Neural crest cell (in vitro differentiated cells): ENCODE measurements at places on chromosomes 4 and X. TPM values are rescaled to one million over a fixed set of nuclear protein-coding genes. Genes with fewer than 3 reads are reported as not detected.

DNA sequence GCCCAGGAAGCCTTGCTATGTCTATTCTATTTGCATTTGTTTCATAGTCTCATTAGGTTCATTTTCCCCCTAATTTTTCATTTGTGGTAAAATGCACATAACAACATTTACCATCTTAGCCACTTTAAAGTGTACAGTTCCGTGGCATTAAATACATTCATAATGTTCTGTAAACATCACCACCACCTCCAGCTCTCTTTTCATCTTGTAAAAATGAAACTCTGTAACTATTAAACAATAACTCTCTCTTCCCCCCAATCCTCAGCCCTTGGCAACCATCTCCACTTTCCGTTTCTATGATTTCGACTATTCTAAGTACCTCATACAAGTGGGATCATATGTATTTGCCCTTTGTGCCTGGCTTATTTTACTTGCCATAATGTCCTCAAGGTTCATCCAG, 19.9 kb downstream of the ARHGEF38 start:
- no peak overlapping the region for H3K27ac ChIP-seq
- H3K36me3 ChIP-seq: no peaks in the 10 kb centered on the region
- DNase-seq: no peak
- H3K27me3 ChIP-seq: peaks cover 30% of the 10 kb centered on the region
- no peak overlapping the region for H3K4me3 ChIP-seq

DNA sequence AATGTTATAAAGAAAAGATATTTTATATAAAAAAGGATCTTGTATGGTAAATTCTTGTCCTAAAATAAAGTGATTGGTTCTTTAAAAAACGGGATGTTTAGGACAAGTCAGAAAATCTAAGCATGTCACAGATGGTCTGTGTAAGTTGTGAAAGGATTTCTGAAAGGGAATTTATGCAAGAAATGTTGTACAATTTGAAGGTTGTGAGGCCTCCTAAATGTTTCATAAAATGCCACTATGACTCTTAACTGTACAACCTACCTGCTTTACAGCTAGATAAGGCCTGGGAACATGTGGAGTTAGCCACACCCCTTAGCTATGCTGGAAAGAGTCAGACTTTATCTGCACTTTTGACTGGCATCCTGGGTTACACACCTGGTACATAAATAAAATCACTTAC, 951.5 kb upstream of the POU3F4 start:
- no peak overlapping the region for H3K27ac ChIP-seq
- peaks cover 5% of the 10 kb centered on the region for H3K36me3 ChIP-seq
- H3K4me3 ChIP-seq: no peak overlapping the region
- no peaks in the 10 kb centered on the region for H3K27me3 ChIP-seq

- H3K4me3 ChIP-seq: no peak overlapping the region
- no peaks in the 10 kb centered on the region for H3K27me3 ChIP-seq
- H3K27ac ChIP-seq: no peak overlapping the region
- peaks cover 5% of the 10 kb centered on the region for H3K36me3 ChIP-seq
- no peak for DNase-seq
These were observed 34.7 kb upstream of the NEUROG2 start for GRCh38 chr4:112550728-112551127.

GRCh38 chr4:36111172-36111571, 133.1 kb downstream of the ARAP2 start:
- no peaks in the 10 kb centered on the region for H3K27me3 ChIP-seq
- DNase-seq: no peak
- no peaks in the 10 kb centered on the region for H3K36me3 ChIP-seq
- H3K4me3 ChIP-seq: no peak overlapping the region
- no peaks in the 10 kb centered on the region for H3K4me1 ChIP-seq

DNA sequence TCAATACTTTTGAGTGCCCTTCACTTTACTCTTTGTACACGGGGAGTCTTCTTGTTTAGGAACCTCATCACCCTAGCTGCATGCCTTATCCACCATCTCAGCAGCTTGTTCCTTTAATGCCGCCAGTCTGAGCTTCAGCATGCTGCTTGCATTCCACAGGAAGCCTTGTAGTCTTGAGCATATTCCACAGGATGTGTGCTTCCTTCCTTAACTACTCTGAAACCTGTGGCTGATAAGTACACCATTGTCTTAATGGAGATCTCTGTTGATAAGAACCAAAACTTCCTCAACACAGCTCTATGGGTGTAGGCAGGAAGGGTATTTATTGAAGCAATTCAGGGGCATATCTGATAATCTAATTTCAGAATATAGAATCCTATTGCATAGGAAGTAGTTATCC, 24.4 kb upstream of the CCNI start:
- no peak overlapping the region for H3K27ac ChIP-seq
- H3K4me3 ChIP-seq: no peak overlapping the region
- H3K36me3 ChIP-seq: no peaks in the 10 kb centered on the region

DNA sequence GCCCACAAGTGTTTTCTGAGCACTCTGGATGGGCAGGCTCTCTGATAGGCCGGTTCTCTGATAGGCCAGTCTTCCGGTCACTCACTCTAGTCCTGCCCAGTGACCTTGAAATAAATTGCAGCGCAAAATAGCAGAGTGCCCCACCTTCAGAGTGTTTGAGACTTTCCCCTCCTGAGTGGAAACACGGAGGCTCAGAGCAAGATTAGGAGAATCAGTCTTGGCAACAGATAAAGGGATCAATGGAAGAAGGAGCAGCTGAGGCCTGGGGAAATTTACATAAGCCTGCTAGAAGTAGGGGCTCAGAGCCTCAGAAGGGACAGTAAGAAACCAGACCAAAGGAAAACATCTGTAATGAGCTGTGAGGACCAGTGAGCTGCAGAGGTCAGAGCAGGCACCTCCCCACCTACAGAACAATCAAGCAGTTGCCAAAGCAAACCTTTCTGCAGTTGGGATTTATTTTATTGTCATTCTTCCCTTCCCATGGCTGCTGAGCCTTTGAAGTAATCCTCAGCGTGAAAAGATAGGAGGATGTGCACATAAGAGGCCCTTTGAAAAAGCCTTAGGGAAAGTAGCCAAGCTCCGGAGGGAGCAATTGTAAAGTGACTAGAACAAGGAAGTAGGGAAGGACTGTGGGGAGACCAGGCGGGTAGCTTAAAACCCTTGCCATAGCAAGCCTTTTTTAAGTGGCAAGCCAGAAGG, 89.1 kb upstream of the TSPAN5 start:
- DNase-seq: no peak
- no peak overlapping the region for H3K4me3 ChIP-seq
- no peaks in the 10 kb centered on the region for H3K27me3 ChIP-seq
- H3K4me1 ChIP-seq: peaks cover 18% of the 10 kb centered on the region

DNA sequence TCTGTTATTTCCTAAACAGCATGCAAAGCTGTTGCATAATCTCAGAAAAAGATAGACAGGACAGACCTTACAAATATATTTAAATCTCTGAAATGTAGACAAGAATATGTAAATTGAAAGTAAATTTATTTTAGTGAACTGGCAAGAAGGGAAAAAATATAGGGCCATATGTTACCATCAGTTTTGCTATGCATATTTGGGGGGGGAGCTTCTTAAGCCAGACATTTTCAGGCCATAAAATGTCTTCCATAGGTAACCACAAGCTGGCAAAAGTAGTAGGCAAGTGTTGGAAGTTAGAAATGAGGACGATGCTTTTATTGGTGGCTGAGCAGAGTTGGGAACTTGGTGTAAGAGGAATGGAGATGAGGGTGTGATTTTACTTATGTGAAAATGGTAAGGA, 272.0 kb upstream of the CXXC4 start:
- H3K36me3 ChIP-seq: no peaks in the 10 kb centered on the region
- H3K4me3 ChIP-seq: no peak overlapping the region
- H3K4me1 ChIP-seq: no peaks in the 10 kb centered on the region
- no peak for DNase-seq
- no peaks in the 10 kb centered on the region for H3K27me3 ChIP-seq

PNMA6A gene
- total RNA-seq: 9.7 and 10.4 TPM in 2 replicates

DNA sequence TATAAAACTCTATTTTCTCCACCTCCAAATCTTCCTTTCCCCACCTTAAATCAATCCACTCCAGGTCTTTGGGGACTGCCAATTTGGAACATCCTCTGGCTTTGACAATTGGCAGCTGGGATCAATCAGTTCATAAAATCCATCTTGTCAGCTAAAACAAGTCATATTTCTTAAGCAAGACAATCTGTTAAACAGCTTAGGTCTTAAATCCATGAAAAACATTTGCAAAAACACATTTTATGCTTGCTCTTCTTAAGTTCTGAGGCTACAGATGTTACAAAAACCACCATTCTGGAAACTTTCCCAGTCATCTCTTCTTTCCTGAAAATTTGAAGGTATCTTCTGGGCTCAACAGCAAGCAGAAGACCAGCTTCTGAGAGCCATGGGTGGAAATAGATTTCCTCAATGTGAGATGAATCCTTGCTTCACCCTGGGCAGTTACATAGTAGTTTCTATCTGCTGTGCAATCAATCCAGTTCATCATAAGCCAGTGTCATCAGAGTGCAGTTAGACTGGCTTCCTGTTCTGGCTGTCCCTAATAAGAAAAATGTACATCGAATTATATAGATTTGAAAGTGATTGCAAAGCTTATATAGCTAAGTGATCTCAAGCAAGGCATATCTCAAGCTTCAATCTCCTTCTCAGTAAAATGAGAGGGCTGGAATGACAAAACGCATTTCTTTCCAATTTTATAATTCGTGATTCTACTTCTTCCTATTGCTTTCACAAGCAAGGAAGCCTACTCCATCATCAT, 402.7 kb upstream of the INTU start:
- H3K27ac ChIP-seq: no peak overlapping the region
- H3K4me3 ChIP-seq: no peak overlapping the region
- H3K36me3 ChIP-seq: no peaks in the 10 kb centered on the region
- DNase-seq: no peak

DNA sequence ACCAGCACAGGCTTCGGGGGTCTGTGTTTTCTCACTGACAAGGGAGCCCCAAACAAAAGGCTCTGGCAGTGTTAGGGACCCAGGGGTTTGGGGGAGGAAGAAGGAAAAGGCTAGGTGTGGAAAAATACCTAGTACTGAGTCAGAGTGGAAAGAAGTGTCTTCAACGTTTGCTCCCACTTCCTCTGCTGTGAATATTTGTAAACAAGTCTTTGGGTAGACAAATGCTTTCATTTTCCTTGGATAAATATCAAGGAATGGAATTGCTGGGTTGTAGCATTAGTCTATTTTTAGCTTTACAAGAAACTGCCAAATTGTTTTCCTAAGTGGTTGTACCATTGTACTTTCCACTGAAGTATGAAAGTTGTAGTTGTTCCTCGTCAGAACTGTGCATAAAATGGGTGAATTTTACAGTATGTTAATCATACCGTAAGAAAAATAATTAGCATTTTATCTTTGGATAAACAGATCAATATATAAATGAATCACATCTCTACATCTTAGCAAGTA, 17.4 kb downstream of the COL4A5 start:
- H3K27me3 ChIP-seq: no peaks in the 10 kb centered on the region
- no peak for DNase-seq
- H3K27ac ChIP-seq: no peak overlapping the region

ADH7 gene
- total RNA-seq: not detected in 2 replicates

HS6ST2 gene
- total RNA-seq: 13.9 and 14.2 TPM in 2 replicates

LAGE3 gene
- 20.7 and 22.6 TPM in 2 replicates for total RNA-seq

NDST3 gene
- 5.7 and 5.9 TPM in 2 replicates for total RNA-seq

DNA sequence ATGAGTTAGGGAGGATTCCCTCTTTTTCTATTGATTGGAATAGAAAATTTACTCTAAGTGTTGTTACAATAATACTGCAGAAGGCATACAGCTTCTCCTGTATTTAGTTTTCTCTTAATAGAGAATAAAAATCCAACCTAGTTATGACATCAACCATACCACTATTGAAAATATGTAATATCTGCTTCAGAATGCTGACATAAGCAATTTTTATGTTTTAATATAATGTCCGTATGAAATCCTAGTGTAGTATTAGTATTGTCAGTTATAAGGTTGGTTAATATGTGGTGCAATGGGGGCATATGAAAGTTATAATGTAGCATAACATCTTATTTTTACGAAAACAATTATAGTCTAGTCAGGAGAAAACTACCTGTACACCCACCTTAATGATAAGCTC, 68.2 kb downstream of the HEPH start:
- no peak for DNase-seq
- H3K4me3 ChIP-seq: no peak overlapping the region
- no peak overlapping the region for H3K27ac ChIP-seq
- H3K36me3 ChIP-seq: peaks cover 8% of the 10 kb centered on the region
- no peaks in the 10 kb centered on the region for H3K27me3 ChIP-seq

DNA sequence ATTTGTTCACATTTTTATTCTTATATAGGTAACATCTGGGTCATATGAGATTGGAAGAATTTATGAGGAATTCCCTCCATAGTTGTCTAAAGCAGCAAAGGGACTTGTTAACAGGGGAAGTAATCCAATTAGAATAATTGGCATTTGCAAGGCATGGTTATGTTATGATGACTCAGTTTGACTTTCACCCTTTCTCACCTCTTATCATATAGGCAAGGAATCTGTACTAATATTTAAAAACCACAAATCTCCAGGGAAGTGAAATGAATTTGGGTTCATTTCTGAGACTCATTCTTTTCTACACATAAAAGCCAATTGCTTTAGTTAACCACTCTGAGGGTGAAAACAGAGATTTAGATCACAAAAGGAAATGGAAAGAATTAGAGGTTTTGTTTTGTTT, 281.5 kb upstream of the DKK2 start:
- no peak overlapping the region for H3K4me3 ChIP-seq
- no peaks in the 10 kb centered on the region for H3K36me3 ChIP-seq
- no peak overlapping the region for H3K27ac ChIP-seq
- no peak for DNase-seq
- H3K4me1 ChIP-seq: peaks cover 4% of the 10 kb centered on the region

DNA sequence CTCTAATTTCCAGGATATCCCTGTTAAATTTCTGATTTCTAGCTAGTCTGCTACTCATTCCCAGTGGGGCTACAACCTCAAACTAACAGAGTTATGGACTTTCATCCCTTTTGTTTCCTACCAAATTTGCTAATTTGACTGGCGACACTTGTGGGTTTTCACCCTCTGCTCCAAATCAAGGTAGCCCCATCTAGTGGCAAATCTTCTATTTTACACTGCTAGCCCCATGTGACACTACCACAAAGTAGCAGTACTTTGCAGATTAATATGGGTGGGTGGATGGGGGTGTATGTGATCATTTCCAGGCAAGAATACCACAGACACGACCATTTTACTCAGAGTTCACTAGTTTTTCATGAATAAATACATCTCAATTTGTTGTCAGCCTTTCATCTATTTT, 150.3 kb downstream of the MSL3 start:
- H3K27ac ChIP-seq: no peak overlapping the region
- H3K36me3 ChIP-seq: peaks cover 3% of the 10 kb centered on the region
- H3K27me3 ChIP-seq: no peaks in the 10 kb centered on the region
- no peaks in the 10 kb centered on the region for H3K4me1 ChIP-seq
- H3K4me3 ChIP-seq: no peak overlapping the region
- DNase-seq: no peak

DNA sequence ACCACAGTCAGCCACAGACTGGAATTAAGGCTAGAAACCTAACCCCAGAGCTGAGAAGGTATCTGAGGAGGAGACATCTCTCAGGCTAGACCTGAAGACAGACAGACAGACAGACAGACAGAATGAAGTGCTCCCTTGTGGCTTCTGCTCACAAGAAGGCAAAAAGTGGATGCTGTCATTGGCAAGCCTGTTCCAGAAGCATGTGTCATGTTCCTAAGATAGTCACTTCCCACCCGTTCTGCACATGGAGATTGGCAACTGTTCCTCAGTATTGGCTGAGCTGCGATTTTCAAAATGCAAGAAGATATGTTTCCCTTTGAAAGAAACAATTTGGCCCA, 166.4 kb downstream of the NSUN7 start:
- no peaks in the 10 kb centered on the region for H3K4me1 ChIP-seq
- H3K4me3 ChIP-seq: no peak overlapping the region
- H3K27me3 ChIP-seq: no peaks in the 10 kb centered on the region
